ENCODE measurements at places on chromosomes 1 and 21.

GRCh38 chr1:94792473-94793295 lies 27.5 kb upstream of the SLC44A3 start:
- no peak for DNase-seq

GRCh38 chr1:15923241-15923640 lies 52.7 kb downstream of the ZBTB17 start:
- no peak for DNase-seq

DNA sequence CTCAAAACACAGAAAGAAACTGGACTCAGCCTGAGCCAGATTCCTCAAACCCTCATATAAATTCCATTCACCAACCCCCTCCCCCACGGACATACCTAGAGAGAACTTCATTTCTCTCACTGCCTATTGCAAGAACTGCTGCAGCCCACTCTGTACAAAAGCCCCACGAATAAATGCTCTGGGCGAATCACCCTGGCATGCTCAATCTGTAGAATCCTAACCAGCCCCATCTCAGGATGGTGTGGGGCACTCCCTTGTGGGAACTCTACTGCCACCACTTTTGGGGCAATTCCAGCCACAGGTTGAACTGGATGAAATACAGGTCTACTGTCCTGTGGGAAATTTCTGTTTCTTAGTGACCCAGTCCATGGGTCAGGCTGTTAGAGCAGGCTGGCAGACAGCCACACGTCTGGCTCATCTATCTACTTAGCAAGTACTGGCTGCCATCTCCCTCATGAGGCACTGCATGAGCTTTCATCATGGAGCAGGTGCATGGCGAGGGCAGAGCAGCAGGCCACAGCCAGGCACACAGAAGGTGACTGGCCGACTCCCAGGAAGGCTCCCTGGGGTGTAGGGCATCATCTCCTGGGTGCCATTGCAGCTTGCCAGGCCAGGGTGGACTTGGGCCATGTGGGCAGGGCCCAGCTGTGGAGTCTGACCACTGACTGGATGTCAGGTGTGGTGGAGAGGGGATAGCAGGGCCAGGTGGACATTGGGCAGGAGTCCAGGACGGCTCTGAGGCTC lies 1.6 kb upstream of the C1orf35 start:
- no peak for DNase-seq

DNA sequence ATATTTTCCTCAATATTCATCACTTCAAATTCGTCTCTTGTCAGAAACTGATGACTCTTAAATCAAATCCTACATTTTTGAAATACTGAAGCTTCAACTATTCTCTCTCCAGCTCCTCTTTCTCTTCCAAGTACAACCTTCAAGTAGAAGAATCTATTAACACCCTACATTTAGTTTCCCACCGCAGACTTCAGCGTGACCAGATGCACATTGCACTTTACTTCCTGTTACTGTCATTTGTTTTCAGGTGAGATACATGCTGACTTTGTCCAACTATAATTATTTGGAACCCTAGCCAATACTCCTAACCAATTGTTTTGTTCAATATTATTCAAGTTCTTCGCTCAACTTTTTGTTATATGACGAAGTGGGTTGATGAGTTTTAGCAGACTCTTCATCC lies 116.0 kb downstream of the MRPL39 start:
- DNase-seq, result no peak

DNA sequence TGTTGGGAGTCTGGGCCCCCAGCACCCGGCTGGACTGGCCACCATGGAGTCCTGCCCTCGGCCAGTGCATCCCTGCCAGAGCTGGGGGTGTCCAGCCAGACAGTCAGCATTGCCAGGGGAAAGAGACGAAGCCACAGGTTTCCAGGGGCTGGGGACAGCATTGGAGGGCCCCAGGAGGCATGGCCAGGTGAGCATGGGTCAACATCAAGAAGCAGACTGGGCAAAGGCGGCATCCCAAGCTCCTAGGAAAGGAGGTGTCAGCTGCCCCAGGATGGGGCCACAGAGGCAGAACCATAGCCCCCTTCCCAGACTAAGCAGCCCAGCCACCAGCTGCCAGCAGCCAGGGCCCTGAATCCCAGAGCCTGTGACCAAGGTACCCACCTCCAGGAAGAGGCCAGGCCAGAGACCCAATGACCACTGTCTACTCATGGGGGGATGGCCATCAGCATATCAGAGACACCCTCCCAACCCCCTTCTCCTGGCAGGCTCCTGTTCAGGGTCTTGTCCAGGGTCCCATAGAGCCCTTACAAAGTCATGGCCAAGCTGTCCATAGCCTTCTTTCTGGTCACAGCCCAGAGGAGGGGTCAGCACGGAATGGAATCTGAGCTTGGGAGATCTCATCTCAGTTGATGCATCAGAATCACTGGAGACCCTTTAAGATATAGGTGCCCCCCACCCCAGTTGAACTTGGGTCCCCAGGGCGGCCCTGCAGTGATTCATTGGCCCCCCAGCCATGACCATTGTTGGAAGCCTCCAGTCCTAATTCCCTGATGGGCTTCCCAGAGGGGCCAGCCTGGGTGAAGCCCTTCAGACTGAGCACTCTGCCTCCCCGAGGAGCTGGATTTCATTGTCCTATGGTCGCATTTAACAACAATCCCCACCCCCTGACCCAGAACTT lies 32.5 kb downstream of the WNT3A start:
- DNase-seq, result no peak

- no peak for DNase-seq
Observed at GRCh38 chr1:156233426-156234127, 8.4 kb upstream of the BGLAP start.

- no peak for DNase-seq
Observed at GRCh38 chr1:227459977-227460376, 103.4 kb upstream of the ZNF678 start.

DNA sequence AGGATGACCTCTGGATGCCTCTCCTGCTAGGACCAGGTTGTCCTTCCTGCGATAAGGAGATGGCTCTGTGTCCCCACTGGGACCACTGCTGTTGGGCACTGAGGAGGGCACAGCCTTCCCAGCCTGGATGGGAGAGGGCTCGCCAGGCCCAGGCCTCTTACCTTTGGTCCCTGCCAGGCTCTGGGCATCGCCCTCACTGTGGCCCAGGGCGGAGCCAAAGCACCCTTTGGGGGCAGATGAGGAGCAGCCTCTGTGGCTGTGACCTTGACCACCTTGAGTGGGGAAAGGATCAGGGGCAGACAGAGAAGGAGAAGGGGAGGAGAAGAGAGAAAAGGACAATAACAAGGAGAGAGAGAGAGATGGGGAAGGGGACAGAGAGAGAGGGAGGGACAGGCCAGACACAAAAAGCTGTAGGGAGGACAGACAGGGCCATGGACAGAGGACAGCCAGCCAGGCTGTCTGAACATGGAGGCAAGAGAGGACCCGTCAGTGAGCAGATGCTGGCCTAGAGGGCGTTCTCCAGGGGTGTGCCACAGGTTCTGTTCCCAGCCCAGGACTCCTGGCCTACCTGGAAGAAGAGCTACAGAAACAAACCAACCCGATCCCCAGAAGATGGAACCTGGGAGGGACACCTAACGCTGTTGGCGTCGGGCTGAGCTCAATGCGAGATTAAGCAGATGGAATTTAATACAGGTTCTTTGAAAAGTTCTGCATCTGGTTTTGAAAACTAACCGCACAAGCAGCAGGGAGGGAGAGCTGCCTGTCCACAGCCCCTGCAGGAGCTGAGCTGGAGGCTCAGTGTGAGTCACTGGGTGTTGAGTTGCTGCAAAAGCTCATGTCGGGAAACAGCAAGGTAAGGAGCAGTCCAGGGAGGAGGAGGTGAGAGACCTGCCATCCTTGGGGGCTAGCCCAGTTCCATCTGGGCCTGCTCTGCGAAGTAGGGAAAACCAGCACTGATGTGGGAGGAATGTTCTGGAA lies 262.1 kb downstream of the PTPRU start:
- DNase-seq, result no peak

- DNase-seq, result no peak
Observed at GRCh38 chr1:53186533-53186932, 10.1 kb upstream of the CPT2 start.

- no peak for DNase-seq
Observed at GRCh38 chr1:229788004-229788403, 162.0 kb downstream of the URB2 start.

DNA sequence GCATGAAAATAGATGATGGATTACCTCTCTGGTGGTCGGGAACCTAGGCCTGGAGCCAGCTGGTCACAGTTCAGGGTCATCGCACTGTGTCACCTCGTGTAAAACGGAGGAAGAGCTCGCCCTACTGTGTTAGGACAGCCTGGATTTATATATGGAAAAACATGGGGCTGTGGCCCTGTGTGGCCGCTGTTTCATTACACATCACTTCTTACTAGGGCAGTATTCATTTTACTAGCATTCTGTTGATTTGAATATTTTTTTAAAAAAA lies 104.5 kb upstream of the COL6A1 start:
- DNase-seq, result no peak

- DNase-seq, result no peak
Observed at GRCh38 chr21:25188677-25189079, 418.6 kb downstream of the MRPL39 start.

DNA sequence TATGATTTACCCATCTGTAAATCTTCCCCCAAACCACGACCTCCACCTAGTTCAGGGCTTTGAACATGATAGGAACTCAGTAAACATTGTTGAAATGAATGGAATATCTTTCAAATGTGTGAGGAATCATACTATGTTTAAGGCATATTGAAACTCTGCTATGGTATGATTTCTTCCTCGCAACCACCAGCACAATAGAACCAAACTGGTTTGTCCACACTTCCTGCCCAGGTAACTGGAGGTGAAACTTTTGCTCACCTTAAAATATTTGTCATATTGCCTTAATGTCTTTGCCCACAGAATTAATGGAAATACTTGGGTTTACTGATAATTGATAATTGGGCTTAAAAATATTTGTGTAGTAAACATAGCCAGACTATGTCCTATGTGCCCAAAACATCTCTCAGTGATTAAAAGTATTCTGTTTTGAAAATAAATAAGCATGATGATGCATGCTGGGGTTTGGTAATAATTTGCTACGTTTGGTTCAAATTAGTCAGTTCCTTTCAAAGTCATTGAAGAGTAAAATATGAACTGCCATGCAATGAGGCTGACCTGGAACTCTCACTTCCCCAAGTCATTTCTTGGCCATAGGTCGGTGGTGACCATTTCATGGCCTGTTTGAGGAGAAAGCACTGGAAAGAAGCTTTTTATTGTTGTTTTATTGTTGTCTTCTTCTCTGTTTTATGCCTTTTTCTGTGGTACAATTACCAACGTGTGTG lies 73.3 kb downstream of the TNFSF18 start:
- DNase-seq, result no peak

DNA sequence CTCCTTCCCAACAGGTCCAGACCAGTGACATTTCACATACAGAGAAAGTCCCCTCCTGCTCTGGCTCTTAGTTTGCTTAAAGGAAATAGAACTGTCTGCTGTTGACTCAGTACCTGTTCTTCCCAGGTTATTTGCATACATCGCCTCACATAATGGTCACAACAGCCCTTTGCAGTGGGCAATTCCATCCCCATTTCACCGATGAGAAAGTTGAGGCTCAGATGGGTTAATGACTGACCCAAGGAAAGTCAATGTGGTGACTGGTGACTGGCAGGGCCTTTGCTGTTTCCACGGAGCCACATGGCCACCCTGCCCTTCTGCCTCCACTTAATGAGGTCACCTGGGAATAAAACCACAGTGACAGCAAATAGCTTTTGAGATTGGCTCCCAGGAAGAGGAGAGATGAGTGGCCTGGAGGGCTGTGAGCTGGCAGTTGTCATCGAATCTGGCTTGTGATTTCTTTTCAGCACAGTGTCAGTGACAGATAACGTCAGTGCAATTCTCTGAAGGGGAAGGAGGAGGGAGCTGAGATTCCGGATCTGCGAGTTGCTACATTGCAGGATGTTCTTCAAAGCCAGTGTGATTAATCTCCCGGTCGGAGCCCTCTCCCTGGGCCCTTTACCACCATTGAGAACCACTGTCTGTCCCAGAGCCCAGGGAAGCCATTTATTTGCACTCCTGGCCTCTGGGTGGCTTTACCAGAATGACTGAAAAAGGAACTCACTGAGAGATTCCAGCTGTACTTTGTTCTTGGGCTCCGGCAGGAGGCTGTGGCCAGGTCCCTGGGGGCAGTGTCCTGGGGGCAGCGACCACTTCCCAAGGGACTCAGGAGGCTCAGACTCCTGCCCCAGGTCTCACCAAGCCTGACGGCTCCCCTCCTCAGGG lies 117.2 kb downstream of the CNIH3 start:
- DNase-seq, result no peak

- no peak for DNase-seq
Observed at GRCh38 chr1:185016880-185017279, 28.5 kb upstream of the RNF2 start.

DNA sequence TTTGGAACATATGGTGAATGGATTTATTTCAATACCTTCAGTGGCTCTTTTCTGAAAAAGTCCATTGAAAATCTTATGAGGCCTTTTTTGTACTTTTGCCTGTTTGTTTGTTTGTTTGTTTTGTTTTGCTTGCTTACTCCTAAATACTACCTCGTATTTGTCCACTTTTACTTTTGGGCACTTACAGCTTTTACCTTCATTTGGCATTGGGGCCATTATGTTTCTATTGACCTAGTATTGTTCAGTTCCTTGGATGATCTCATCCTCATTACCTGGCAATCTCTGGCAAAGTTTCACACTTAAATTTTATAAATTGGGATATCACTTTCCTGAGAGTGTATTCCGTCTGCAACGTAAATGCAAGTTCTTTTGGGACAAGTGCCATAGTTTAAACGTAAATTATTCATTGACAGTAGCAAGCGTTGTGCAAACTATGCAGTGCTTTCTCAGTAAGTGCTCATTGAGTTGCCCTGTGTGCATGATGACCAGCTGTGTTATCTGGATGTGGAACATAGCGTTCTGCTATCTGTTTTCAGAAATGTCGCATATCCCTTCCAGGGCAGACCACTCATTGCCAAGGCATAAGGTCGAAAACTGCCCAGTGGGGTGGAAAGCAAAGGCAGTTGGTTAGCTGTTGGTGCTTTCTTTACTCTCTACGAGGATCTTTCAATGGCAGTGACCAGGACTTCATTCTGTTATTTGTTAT lies 51.1 kb downstream of the LRRC8D start:
- DNase-seq, result no peak

GRCh38 chr1:201736707-201737320 lies 92.1 kb upstream of the IPO9 start:
- no peak for DNase-seq

DNA sequence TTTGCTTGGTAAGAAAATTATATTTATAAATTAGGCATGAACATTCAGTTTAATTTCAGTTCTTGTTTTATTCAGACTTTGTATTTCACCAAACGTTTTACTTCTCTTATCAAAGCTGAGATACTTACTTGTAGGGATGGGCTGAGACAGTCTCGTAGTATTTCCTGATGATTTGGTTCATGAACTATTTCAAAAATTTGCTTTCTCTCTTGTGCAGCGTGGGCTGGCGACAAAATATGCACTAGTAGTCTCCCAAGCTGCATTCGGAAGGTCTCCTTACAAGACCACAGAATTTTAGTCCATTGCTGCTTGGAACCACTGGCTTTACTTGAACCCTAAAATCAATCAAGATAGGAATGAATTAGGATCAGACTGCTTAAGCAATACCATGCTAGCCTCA lies 91.7 kb upstream of the GNG4 start:
- no peak for DNase-seq
